ENCODE measurements at places on chromosomes 6 and 20.

DNA sequence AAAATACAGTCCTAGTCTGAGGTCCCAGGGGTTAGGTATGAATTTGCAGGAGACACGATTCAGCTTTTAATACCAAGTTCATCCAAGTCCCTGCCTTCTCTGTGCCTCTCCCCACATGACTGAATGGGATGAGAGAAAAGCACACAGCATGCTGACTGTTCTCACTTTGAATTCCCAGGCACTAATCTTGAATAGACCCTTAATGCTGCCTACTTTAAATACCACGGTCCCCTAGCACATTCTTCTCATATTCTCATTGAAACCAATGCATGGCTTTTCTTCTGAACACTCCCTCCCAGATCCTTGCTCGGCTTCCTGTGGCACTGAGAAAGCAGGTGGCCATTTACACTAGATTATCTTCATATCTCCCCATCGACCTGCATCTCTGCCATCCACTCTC is 30.1 kb upstream of the SCAF8 start:
- no peak for DNase-seq

DNA sequence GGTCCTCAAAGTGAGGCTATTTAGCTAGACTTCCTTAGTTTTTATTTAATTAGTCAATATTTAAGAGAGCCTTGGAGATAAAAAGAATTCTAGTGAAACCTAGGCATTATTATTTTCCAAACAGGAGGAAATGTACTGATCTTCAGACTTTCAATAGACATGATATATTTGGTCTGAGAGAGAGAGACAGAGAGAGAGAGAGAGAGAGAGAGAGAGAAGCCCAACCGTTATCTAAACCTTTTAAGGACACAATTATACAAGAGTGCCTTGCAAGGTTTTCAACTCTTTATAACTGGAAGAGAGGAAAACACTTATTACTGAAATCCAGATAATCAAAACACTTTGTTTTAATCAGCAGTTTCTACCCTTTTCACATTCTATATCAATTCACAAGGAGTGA is 64.8 kb downstream of the BACH2 start:
- DNase-seq = no peak

- peak; percentile 33 for DNase-seq
These were observed 95.4 kb downstream of the MAP3K5 start for GRCh38 chr6:136696783-136697364.

DNA sequence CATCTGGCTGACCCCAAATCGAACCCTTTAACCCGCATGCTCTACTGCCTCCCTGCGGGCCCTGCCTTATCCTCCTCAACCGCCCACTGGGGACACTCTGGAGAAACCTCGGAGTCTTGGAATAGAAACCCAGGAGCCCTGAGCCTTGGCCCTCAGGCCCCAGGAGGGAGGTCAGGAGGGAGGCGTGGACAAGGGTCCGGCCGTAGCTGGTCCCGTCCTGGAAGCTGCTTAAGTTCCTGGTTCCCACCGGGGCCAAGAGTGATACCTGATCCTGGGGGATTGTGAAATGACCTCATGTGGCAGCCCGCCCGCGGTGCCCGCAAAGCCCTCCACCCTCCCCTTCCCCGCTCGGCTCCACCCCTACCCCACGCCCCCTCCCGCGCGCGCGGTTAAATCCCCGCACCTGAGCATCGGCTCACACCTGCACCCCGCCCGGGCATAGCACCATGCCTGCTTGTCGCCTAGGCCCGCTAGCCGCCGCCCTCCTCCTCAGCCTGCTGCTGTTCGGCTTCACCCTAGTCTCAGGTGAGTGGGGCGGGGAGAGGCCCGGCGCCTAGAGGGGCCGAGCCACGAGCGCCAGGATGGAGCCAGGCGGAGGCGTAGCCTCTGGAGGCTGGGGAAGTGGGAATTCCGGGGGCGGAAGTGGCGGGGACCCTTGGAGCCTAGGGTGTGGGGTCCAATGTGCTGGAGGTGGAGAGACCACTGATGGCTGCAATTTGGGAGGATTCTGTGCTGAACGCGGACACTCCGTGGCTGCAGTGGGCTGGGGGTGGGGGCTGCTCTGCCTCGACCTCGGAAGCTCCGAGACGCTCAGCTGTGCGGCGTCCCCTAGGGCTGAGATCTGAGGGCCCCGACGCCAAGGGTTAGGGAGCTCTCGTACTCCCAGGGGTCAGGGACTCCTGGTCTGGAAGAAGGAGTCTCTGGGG is at the start of gene WFDC2:
WFDC2 (plus strand) TSS at position 418 of the 926 bp plus-strand sequence; CDS start at position 447, 29 bp downstream.
- DNase-seq = no peak

GRCh38 chr6:15841937-15842726 is 179.3 kb upstream of the DTNBP1 start:
- no peak for DNase-seq

GRCh38 chr6:34151321-34152041 is 5.6 kb upstream of the GRM4 start:
- no peak for DNase-seq

- DNase-seq = no peak
These were observed 39.2 kb downstream of the PLAGL2 start for GRCh38 chr20:32168184-32168910.

DNA sequence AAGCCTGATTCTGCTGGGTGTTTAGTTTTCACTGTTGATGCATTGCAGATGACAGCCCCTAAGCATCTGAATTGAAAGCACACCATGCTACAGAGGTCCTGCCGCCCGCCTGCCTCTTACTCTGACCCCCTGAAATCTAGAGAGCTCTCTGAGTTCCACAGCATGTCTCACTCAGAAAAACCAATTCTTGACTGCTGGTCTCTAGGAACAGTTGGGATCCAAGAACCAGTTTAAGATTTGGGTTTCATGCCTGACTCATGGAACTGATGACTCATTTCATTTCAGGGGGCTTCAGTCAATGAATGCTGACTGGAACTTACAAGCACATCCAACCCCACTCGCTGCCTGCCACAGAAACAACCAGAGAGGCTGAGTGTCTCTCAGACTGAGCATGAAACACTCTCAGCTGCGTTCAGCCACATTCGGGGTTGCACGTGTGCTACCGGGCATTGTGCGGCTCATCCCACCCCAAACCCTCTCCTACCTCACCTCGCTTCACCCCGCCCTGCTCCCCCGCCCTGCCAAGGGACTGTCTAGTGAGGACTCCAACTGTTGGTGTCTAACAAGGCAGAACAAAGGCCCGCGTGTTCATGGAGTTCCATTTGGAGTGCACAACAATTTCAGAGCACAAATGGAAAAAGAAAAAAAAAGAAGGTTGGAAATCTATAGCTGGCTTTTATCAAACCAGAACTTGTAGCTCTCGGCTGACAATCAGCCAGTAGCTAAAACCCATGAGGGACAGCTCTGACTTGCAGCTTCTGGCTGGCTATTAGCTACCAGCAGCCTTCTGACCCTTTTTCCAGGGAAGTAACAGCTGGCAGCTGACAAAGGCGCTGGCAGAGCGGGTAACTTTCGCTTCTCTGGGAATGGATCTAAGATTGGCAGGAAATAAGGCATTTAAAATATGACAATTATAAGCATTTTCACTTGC is 20.0 kb upstream of the TRAF3IP2 start:
- DNase-seq = no peak

DNA sequence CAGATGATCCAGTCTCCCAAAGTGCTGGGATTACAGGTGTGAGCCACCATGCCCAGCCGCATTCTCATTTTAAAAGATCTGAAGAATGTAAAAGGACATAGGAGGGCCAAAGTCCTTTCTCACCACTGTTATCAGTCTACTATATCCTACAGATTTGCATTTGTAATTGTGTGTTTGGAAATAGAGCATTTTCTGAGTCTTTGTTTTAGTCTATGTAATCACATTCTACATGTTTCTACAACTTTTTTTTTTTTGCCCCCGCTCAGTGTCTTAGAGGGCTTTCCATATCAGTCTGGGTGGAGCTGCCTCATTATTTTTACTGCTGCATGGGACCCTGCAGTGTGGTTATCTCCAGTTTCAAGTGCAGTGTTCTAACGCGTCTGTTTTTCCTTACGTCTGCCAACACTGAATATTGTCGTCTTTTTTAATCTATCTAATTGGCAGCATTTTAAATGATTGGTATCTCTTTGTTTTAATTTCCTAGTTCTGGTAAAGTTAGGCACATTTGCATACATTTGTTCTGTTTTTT is 7.8 kb downstream of the CUL9 start:
- DNase-seq = no peak

- no peak for DNase-seq
These were observed 19.2 kb downstream of the UTRN start for GRCh38 chr6:144304223-144304848.

DNA sequence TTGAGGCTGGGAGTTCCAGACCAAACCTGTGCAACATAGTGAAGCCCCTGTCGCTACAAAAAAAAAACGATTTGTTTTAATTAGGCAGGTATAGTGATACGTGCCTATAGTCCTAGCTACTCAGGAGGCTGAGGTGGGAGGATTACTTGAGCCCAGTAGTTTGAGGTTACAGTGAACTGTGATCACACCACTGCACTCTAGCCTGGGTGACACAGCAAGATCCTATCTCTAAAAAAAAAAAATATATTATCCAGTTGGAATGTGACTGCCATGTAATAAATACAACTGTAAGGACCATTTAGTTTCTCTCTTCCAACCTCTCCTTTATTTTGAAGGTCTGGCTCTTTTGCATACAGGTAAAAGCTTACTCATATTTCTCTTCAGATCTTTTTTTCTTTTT is 571.5 kb downstream of the UTRN start:
- DNase-seq = no peak

DNA sequence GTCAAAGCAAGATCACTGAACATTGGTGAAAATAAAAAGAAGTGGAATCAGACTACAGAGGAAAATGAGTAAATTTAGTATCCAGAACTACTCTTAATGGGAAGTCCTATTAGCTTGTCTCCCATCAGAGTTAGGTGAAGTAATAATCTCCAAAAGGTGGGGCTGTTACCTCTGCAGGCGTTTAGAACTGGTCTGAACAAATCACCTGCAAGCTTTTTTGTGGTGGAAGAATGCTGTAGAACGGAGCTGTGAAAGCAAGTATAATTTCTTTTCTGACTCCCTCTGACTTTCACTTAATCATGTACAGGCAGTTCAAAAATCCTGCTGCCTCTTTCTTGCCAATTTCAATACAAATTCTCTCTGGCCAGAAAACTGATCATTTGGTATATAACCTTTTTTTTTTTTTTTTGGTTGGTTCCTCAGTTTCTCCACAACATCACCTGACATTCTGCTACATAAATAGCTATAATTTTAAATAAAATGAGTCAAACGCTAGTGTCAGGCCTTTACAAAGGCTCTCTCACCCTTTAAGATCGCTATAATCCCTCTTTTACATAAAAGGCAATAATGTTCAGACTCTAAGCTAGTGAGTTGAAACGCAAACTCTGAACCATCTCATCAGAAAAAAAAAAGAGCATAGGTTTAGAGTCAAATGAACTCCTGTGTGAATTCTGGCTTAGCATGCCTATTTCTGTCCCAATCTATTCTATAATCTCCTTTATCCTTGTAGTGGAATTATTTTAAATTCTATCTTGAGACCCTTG is 38.8 kb downstream of the CITED2 start:
- DNase-seq = no peak

DNA sequence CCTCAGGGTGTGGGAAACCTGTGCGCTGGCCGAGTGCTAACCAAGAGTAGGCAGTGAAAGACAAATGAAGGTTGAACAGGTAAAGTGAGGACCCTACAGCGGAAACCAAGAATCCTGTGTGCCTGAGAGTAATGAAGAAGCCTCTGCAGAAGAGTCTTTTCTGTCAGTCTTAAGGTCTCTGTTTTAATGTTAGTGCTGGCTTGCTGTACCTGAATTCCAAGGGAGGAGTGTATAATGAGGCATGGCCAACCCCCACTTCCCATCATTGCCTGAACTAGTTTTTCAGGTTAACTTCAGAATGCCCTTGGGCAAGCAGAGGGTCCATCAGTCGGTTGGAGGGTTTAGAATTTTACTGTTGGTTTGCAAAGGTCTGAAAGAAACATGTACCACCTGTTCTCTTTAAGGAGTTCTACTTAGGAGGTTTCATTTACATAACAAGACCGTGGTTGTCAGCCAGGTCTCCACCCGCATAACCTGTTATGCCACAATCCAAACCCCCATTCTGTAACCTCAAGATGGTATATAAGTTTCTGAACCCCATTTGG is 589 bp upstream of the PDCD2 start:
- no peak for DNase-seq

DNA sequence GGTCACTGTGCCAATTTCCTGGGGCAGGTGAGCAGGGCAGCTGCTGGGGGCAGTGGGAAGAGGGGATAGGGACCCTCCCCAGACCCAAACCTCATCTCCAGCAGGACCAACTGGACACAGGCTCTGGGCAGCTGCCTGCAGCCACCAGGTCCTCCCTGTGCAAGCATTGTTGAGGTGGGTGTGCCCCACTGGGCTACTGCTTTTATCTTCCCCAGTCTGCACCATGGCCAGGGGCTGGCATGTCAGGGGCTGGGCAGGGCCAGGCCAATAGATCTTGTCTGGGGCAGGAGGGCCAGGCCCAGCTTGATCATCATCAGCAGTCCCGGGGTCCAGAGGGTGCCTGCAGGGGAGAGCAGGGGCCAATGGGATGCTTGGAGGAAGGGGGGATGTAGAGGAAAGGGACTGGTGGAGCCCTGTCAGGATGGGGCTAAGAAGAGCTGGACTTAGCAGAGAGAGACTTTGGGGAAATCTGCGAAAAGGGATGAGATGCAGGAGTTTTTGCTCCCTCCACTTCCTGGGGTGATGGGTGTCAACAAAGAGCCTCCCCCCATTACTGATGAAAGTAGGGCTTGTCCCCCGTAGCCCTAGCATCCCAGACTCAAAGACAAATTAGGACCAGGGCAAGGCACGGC is 5.7 kb downstream of the EBF4 start:
- DNase-seq = no peak

DNA sequence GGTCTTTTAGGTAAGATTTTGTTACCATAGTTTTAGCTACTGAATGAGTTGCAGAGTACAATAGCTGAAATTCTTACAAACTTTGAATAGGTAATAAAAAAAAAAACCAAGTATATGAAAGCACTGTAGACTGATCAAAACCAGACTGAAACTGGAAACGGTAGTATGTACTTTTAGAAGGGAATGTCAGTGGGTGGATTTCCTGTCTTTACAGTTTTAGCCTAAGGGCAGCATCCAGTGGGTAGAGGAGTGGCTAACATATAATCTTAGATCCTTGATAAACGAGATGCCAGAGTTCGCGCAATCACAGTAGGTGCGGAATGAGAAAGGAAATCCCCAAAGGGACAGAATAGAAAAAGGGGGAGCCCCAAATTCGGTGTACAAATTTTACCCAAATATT is 385.9 kb upstream of the RUNX2 start:
- DNase-seq = no peak

DNA sequence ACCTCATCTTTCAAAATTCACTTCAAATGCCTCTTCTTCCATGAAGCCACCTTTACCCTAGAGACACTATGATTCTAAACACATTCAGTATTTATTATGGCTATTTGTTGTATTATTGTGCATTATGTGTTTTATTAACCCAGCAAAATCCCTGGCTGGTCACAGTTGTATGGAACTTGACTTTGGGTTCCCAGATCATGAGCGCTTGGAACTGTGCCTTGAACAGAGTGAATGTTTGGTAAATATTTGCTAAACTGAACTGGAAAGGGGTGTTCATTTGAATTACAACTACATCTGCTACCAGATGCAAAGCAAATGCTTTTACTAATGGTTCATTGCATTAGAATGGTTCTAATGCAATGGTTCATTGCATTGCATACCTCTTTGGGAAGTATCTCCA is 259.8 kb downstream of the PKHD1 start:
- peak; percentile 5 for DNase-seq

Measured in NCI-H2081 (cell line).